Hepatocyte (in vitro differentiated cells): ENCODE measurements at places on chromosomes 6 and 20.

DNA sequence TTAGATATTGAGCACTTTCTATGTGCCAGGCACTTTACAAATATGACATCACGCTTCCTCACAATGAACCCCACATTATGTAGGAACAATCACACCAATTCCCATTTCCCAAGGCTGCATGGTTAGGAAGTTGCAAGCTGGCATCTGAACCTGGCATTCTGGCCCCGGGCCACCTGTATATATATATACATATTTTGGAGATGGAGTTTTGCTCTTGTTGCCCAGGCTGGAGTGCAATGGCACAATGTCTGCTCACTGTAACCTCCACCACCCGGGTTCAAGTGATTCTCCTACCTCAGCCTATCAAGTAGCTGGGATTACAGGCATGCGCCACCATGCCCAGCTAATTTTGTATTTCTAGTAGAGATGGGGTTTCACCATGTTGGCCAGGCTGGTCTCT is 30.4 kb downstream of the SRC start:
- no peaks in the 10 kb centered on the region for H3K27me3 ChIP-seq
- DNase-seq: no peak
- H3K4me3 ChIP-seq: no peak overlapping the region
- no peaks in the 10 kb centered on the region for H3K36me3 ChIP-seq
- H3K27ac ChIP-seq: no peak overlapping the region

DNA sequence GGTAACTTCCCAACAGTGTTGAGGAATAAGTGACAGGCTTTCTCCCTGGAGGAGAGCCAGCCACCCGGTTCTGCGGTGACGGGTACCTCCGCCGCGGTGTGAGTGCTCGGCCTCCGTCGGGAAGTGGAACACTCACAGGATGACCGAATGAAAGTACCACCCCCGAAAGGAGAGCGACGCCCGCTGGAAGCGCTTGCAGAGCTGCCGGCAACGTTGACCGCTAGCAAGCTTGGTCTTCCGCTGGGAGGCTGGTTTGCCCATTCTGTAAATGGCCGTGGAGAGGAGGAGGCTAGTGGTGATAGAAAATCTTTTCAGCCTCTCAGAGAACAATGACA is 614 bp upstream of the TMEM242 start:
- no peaks in the 10 kb centered on the region for H3K36me3 ChIP-seq
- no peaks in the 10 kb centered on the region for H3K27me3 ChIP-seq
- peak; percentile 88 for DNase-seq
- H3K27ac ChIP-seq: peak overlapping the region; percentile 96

- no peak overlapping the region for H3K4me3 ChIP-seq
- H3K36me3 ChIP-seq: no peaks in the 10 kb centered on the region
- H3K27ac ChIP-seq: no peak overlapping the region
- H3K27me3 ChIP-seq: no peaks in the 10 kb centered on the region
- no peaks in the 10 kb centered on the region for H3K4me1 ChIP-seq
Observed at GRCh38 chr6:48031711-48032110, 79.3 kb downstream of the PTCHD4 start.

DNA sequence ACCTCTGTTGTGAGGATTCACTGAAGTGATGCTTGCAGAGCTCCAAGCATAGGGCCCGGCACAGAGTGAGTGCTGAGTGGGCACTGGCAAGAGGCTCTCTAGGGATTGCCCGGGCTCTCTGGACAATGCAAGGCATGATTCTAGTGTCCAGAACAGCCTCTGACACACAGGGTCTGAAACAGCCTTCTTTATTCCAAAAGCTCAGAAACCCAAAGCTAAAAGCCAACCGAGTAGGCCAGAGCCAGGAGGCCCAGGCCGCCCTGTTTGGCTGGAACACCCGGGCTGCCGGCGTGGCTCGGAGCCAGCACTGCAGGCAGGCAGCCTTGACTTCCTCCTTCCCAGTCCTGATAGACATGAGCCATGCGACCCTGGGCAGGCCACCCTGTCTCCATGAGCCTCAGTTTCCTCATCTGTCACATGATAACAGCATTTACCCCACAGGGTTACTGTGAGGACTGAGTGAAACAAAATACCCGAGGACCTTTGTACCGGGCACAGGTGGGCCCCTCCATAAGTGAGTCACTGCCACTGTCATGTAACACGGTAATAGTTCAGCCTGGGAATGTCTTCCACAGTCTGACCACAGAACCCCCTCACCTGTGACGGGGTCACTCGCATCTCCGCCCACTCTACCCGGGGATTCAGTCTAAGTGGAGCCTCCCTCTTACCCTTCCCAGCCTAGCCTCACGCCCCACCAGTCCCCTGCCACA is 51.5 kb downstream of the PTPRT start:
- H3K36me3 ChIP-seq: no peaks in the 10 kb centered on the region
- peak overlapping the region; percentile 20 for H3K27ac ChIP-seq
- H3K4me1 ChIP-seq: peaks cover 3% of the 10 kb centered on the region
- H3K4me3 ChIP-seq: no peak overlapping the region
- no peaks in the 10 kb centered on the region for H3K27me3 ChIP-seq

- no peak overlapping the region for H3K27ac ChIP-seq
- H3K27me3 ChIP-seq: no peaks in the 10 kb centered on the region
- H3K4me3 ChIP-seq: no peak overlapping the region
- peak; percentile 74 for DNase-seq
- H3K36me3 ChIP-seq: no peaks in the 10 kb centered on the region
Observed at GRCh38 chr6:39189915-39190544, 39.2 kb downstream of the KCNK5 start.

GRCh38 chr6:168724033-168724432 is 283.0 kb downstream of the SMOC2 start:
- no peak overlapping the region for H3K4me3 ChIP-seq
- DNase-seq: no peak
- H3K27me3 ChIP-seq: no peaks in the 10 kb centered on the region
- H3K27ac ChIP-seq: no peak overlapping the region

- no peak overlapping the region for H3K4me3 ChIP-seq
- no peak overlapping the region for H3K27ac ChIP-seq
- no peaks in the 10 kb centered on the region for H3K4me1 ChIP-seq
- peaks cover under 1% of the 10 kb centered on the region for H3K27me3 ChIP-seq
- DNase-seq: no peak
Observed at GRCh38 chr20:34977365-34978091, 21.9 kb downstream of the MYH7B start.

GRCh38 chr20:44990425-44990824 is 24.1 kb downstream of the STK4 start:
- H3K27ac ChIP-seq: no peak overlapping the region
- H3K4me1 ChIP-seq: no peaks in the 10 kb centered on the region
- H3K36me3 ChIP-seq: no peaks in the 10 kb centered on the region
- H3K4me3 ChIP-seq: no peak overlapping the region
- H3K27me3 ChIP-seq: no peaks in the 10 kb centered on the region

DNA sequence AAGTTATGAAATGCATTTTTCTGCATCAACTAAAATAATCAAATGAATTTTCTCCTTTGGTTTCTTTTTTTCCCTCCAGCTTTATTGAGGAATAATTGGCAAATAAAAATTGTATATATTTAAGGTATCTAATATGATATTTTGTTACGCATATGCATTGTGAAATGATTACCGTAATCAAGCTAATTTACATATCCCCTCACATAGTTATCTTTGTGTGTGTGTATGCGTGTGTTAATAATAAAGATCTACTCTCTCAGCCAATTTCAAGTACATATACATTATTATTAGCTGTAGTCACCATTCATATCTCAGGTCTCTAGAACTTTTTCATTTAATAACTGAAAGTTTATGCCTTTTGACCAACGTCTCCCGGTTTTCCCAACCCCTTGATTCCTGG is 61.1 kb downstream of the SYCP2L start:
- no peak overlapping the region for H3K4me3 ChIP-seq
- H3K27ac ChIP-seq: no peak overlapping the region
- no peaks in the 10 kb centered on the region for H3K36me3 ChIP-seq
- DNase-seq: no peak
- no peaks in the 10 kb centered on the region for H3K27me3 ChIP-seq

DNA sequence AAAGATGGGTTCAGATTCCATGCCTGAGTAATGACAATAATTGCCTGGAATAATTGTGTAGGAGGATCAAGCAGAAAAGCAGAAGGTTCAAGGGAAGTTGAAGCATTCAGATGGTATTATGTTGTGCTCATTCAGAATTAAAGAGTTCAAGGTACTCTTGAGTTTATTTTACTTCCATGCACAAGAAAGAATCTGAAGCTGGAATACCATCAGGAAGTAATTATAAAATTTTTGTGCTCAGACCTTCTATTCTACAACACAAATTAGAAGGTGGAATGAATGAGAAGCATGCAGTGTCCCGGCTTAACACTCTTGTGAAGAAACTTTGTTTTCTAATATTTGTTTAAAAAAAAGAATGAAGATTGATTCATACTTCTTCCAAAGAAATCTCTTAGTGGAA is 139.4 kb upstream of the ENPP5 start:
- no peak overlapping the region for H3K27ac ChIP-seq
- DNase-seq: no peak
- H3K36me3 ChIP-seq: no peaks in the 10 kb centered on the region
- H3K27me3 ChIP-seq: no peaks in the 10 kb centered on the region
- H3K4me1 ChIP-seq: no peaks in the 10 kb centered on the region

GRCh38 chr6:142844065-142844755 is 100.8 kb downstream of the HIVEP2 start:
- DNase-seq: no peak
- H3K36me3 ChIP-seq: no peaks in the 10 kb centered on the region
- H3K4me3 ChIP-seq: no peak overlapping the region
- no peak overlapping the region for H3K27ac ChIP-seq
- H3K4me1 ChIP-seq: peaks cover 32% of the 10 kb centered on the region

DNA sequence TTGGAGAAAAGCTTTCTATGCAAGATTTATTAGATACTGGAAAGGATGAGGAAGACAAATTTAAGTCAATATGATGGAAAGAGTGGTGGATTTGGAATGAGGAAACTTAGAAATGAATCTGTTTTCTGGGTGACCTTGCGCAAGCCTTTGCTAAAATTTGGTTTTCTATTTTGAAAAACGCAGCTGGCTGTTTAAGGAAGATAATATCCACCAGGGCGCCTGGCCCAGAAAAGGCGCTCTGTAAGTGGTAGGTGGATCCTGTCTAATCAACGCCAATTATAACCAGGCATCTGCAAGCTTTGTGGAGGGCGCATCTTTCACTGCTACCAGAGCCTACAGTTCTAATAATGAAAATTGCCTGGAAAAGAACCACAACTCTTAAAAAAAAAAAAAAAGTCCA is 398 bp upstream of the SPATS1 start:
- no peak overlapping the region for H3K27ac ChIP-seq
- no peaks in the 10 kb centered on the region for H3K4me1 ChIP-seq
- no peak overlapping the region for H3K4me3 ChIP-seq
- H3K36me3 ChIP-seq: no peaks in the 10 kb centered on the region
- peaks cover 39% of the 10 kb centered on the region for H3K27me3 ChIP-seq
